ENCODE measurements at places on chromosomes 16 and 17. TPM values are rescaled to one million over a fixed set of nuclear protein-coding genes. Genes with fewer than 3 reads are reported as not detected.

Gene FBXO39
- polyA plus RNA-seq, result 0.26 TPM

Gene APOBR
- 1.1 TPM for polyA plus RNA-seq

Gene GPR142
- not detected for polyA plus RNA-seq

Gene C1QTNF1
- 98.8 TPM for polyA plus RNA-seq

Gene OR4D1
- polyA plus RNA-seq, result not detected

Gene TNFRSF13B
- polyA plus RNA-seq, result not detected

Gene ZNF652
- 7.5 TPM for polyA plus RNA-seq

Gene FLII
- polyA plus RNA-seq, result 87.5 TPM

Gene CNP
- 15.5 TPM for polyA plus RNA-seq

Gene EVPLL
- not detected for polyA plus RNA-seq

Gene NPIPA3
- 1.6 TPM for polyA plus RNA-seq

Gene KRTAP4-3
- polyA plus RNA-seq, result not detected

Gene TBX2
- 116 TPM for polyA plus RNA-seq

Data from aorta (tissue), 5 donors.